Activated naive CD4-positive, alpha-beta T cell treated with Interleukin-2 at 50 U/mL for 16 hours (primary cell): ENCODE measurements at places on chromosomes 6 and 20.

DNA sequence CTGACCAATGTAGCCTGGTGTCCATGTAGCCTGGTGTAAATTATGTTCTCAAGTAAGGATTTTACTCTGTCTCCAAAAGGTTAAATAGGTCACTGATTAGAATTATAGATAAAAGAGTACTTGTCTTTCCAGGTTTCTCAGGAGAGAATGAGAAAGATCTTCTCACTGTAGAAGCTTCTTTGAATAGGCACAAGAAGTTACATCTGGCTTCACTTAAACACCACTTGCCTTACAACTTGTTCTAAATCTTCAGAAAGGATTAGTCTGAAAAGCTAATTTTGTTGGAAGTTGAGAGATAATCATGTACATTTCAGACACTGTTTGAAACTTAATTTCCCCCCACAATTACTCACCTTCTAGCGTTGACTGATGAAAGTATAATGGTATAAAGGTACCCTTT is 275.3 kb downstream of the FARS2 start:
- DNase-seq: no peak

DNA sequence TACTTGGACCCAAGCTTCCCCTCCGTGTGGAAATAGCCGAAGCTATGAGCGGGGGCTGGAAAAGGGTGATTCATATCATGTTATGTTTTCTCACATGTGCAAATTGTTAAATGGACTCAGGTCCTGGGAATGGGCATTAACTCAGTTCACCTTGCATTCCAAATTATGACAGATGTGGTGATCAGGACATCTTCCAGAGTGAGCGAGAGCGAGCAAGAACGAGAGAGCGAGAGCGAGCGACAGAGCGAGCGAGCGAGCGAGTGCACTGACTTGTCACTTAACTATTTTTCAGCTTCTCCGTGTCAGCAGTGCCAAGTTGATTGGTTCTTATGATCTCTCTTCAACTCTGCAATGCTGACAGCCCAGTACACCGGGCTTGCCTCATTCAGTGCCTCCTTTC is 437.4 kb upstream of the NRSN1 start:
- no peak for DNase-seq

DNA sequence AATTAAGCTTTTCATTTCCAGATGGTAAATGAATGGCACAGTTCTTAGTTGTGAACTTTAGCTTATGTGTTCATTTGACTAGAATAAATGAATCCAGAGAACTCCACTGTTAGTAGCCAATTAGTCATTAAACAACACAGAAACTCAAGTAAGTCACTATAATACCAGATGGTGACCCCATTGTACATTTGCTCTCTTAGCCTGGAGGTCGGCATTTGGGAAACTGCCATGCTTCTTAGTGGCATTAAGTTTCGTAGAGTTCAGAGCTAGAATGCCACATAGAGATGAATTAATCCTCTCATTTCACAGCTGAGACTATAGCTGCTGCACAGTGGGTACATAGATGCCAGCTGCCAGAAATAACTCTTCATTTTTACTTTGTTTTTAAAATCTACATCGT is 10.8 kb upstream of the DTNBP1 start:
- DNase-seq: no peak

- no peak for DNase-seq
Measured at GRCh38 chr6:2231438-2231837, 14.0 kb downstream of the GMDS start.

DNA sequence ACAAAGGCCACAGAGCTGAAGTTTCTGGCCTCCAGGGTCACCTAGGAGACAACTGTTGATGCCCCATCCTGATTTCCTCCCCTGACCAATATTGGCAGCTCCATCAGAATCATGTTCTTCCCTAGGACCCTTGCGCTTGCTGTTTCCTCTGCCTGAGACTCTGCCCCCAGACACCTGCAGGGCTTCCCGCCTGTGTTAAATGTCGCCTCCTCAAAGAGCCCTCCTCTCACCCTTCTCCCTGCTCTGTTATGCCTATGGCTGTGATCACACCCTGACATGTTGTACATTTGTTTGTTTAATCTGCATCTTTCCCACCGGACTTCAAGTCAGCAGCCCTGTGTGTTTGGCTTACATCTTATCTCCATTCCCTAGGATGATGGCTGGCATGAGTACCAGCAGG is 30.1 kb downstream of the DLGAP4 start:
- DNase-seq: no peak

- no peak for DNase-seq
Measured at GRCh38 chr6:17354700-17355403, 38.5 kb upstream of the CAP2 start.

DNA sequence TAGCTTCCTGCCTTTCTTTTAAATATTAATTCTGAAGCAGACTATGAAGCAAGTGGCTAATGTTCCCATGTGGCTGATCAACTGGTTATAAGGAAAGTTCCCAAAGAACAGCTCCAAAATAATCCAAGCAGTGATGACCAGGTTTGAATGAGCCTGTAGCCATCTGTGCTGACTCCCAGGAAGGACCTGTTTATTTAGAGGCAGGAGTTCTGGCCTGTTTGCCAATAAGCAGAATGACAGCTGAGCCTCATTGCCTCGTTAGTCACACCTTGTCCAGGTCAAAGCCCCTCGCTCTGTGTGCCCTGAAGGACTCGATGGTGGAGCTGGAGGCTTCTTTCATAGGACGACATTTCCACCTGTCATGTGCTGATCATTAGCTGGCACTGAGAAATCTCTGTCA is 97.4 kb downstream of the TMEM170B start:
- no peak for DNase-seq

DNA sequence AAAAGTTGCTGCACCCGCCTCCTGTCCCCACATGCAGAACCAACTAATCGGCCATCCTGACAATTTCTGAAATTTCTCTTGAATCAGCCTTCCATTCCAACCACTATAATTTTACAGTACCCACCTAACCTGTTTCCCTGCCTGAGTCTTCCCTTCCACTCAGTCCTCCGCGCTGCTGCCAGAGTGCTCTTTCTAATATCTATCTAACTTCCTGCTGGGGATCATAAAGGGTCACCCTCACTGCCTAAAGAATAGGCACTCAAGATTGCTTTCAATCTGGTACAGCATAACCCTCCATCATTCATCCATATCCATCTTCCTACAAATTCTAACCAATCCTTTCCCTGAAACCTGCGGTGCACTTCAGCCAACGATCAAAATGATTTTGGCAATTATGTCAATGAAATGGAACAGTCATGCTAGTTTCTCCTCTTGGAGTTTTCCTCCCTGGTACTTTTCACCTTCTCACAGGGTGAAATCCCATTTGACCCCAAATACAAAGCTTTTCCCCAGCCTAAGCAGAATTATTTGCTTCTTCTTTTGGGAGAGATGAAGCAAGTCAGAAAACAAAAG is 117.5 kb upstream of the BEND6 start:
- no peak for DNase-seq

- no peak for DNase-seq
Measured at GRCh38 chr6:11085758-11086435, 7.7 kb upstream of the SMIM13 start.

- DNase-seq: no peak
Measured at GRCh38 chr6:81589465-81590313, 162.8 kb downstream of the TENT5A start.

- DNase-seq: no peak
Measured at GRCh38 chr6:10144772-10145171, 270.1 kb downstream of the TFAP2A start.

GRCh38 chr6:4224067-4224978 is 88.9 kb upstream of the ECI2 start:
- DNase-seq: no peak

GRCh38 chr6:128508588-128509296 is 11.7 kb downstream of the PTPRK start:
- no peak for DNase-seq

DNA sequence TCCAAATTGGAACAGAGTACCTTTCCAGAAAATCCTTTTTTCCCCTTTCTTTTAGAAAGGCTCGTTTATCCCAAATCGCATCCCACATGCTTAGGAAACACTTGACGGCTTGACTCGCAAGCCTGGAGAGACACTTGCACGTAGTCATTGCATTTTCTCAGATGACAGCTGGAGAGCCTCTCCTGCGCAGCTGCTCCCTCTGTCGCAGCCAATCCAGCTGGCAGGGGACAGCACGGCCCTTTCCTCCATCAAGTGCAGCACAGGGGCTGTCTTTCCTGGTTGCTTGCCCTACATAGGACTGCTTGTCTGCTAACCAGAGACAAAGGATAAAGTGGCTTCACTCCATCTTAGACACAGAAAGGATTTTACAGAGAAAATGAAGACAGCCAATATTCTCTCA is 77.6 kb upstream of the RGS17 start:
- DNase-seq: no peak

GRCh38 chr6:37221585-37222124 is 35.9 kb upstream of the TBC1D22B start:
- no peak for DNase-seq

GRCh38 chr20:50009521-50010454 is 27.0 kb downstream of the SNAI1 start:
- no peak for DNase-seq

GRCh38 chr6:13294499-13295069 is 33.8 kb downstream of the TBC1D7 start:
- DNase-seq: no peak

DNA sequence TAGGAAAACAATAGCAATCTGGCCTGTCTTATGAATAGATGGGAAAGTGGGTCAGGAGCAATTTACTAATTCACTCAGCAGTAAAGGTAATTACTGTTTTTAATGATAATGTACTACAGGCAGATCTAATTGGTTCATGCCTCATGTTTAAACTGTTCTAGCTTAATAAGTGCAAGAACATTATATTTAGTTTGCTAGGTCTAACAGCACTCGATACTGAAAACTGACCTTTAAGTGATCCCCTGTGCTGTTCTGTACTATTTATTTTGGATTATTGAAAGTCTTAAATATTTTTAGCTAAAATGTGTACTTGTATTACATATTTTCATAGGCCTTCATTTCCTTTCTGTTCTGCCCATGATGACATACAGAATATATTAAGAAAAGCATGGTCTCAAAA is 998.0 kb upstream of the GJE1 start:
- DNase-seq: no peak

- no peak for DNase-seq
Measured at GRCh38 chr6:44284121-44284520, 13.9 kb downstream of the TMEM151B start.

DNA sequence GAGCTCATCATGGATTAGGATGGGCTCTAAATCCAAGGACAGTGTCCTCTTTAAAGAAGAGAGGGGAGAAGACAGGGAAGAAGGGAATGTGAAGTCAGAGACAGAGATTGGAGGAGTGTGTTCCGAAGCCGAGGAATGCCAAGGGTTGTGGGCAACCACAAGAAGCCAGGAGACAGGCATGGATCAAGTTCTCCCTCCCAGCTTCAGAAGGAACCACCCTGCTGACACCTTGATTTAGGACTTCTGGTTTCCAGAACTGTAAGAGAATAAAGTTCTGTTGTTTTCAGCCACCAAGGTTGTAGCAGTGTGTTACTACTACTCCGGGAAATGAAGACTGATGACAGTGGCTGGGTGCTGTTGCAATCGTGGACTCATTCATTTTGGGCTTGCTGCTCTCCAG is 120.1 kb downstream of the RPS12 start:
- DNase-seq: no peak

- no peak for DNase-seq
Measured at GRCh38 chr6:142013287-142013686, 119.4 kb upstream of the GJE1 start.

- no peak for DNase-seq
Measured at GRCh38 chr6:6742535-6742934, 154.0 kb downstream of the LY86 start.

GRCh38 chr20:2151858-2152281 is 50.2 kb downstream of the STK35 start:
- DNase-seq: no peak

GRCh38 chr6:46079061-46079460 is 50.7 kb upstream of the ENPP4 start:
- no peak for DNase-seq

GRCh38 chr6:163132050-163132750 is 282.3 kb upstream of the QKI start:
- no peak for DNase-seq

- DNase-seq: no peak
Measured at GRCh38 chr6:7730001-7730783, 4.3 kb downstream of the BMP6 start.

DNA sequence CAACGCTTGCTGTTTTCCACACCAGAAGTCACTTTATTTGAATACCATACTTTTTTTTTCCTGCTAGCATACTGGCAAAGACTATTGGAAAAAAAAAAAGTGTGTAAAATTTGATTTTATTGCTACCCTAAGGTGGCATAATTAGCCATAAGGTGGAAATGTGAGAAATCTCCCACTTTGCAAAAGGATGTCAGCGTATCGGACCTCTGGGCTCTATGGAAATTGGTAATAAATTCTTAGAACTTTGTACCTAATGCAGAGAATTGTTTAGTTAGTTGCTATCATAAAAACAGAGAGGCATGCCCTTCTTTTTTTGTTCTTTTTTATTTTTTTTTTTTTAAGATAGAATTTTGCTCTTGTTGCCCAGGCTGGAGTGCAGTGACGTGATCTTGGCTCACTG is 63.7 kb upstream of the GMDS start:
- DNase-seq: no peak

DNA sequence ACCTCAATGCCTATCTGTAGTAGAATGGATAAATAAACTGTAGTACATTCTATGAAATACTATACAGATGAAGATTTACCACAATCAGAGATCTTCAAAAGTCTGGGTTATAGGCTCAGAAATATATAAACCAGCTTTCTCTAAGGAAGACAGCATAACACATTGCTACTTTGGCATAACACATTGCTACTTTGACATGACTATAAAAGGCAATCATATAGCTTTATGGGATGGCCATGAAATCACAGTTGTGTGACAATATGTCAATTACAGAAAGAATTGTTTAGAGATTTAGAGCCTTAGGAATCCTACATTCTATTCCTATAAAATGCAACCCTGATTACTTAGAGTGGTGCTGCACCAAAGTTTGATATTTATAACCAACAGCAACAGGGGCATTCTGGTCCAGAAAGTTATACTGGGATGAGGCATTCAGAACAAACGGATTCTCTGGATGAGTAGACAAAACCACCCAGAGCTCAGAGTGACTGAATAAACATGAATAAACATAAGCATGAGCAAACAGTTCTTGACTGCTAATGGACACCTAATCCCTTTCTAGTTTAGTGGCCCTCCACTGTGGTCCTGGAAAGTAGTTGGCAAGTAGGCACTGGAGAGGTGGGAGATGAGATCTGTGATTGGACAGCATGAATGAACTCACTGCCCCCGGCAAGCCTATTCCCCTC is 12.0 kb downstream of the TTI1 start:
- DNase-seq: no peak

- DNase-seq: no peak
Measured at GRCh38 chr20:3021327-3021726, 22.1 kb upstream of the GNRH2 start.
